ENCODE measurements at places on chromosomes 13 and 19. TPM values are rescaled to one million over a fixed set of nuclear protein-coding genes. Genes with fewer than 3 reads are reported as not detected.

ADAMTSL5 gene
- total RNA-seq: not detected

DNAAF3 gene
- total RNA-seq: 30.9 TPM

CCNA1 gene
- 8.1 TPM for total RNA-seq

DNA sequence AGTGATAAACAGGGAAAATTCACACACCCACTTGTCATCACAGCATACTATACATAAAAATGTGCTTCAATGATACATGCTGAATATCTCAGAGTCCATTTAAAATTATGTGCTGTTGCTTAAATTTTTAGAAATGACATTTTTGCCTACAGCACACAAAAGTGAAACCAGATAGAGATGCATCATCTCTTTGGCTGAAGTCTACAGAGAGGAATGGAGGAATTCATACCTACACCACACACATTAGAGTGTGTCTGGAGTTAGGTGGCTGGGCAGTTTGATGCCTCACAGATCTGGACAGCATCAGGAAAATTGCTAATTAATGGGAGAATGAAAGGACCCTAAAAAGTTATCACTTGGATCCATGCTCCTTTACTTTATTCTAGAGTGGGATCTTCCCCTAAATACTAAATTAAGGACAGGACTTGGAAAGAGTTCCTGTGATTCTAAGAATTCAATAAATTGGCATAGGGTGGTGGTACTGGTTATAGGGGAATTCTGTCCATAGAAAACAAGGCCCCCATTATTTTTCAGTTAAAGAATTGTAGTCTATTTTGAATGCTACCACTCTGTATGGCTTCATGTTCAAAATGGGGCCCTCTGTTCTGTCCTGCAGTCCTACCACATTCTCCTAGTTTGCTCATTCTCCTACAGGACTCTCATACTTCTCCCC is 41.3 kb downstream of the RCBTB2 start:
- DNase-seq: no peak

- no peak for DNase-seq
Observed at GRCh38 chr19:42332059-42332458, 6.6 kb downstream of the MEGF8 start.

- DNase-seq: peak; percentile 43
Observed at GRCh38 chr13:113816946-113817859, 46.7 kb downstream of the GAS6 start.

ZNF723 gene
- not detected for total RNA-seq

DNA sequence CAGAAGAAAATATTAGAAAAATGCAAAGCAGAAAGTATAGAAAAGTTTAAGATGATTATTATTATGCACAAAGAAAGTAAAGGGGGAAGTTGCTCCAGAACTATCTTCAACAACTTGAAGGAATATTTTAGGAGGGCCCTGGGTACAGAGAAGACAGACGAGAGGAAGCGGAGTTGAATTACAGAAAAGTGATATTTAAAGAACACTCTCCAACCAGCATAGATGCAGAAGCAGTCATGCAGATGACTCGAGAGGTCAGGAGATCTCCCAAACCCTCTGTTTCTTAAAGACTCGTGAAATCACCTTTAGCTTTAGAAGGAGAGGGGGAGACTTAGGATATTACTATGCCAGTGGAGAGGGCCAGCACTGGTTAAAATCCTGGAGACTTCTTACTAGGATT is 8.5 kb upstream of the SHISA2 start:
- no peak for DNase-seq

SIGLEC8 gene
- total RNA-seq: not detected

DNA sequence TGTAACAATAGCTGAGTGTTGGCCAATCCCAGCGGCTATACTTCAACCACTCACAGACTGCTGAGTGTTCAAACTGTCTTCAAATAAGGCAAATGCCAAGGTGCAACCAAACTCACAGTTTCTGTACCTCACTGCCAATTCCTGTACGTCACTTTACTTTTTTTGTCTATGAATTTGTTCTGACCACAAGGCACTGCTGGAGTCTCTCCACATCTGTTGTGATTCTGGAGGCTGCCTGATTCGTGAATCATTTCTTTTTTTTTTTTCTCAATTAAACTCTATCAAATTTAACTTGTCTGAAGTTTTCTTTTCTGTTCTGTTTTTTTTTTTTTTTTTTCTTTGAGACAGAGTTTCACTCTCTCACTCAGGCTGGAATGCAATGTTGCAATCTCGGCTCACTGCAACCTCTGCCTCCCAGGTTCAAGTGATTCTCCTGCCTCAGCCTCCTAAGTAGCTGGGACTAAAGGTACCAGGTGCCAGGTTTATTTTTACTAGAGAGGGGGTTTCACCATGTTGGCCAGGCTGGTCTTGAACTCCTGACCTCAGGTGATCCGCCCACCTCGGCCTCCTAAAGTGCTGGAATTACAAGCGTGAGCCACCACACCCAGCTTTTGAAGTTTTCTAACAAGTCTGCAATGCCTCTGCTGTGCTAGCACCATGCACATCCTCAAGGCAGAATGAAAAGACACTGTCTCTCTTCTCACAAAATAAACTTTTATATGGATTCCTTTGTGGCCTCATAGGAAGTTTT is 401.7 kb downstream of the IRS2 start:
- DNase-seq: no peak

DNA sequence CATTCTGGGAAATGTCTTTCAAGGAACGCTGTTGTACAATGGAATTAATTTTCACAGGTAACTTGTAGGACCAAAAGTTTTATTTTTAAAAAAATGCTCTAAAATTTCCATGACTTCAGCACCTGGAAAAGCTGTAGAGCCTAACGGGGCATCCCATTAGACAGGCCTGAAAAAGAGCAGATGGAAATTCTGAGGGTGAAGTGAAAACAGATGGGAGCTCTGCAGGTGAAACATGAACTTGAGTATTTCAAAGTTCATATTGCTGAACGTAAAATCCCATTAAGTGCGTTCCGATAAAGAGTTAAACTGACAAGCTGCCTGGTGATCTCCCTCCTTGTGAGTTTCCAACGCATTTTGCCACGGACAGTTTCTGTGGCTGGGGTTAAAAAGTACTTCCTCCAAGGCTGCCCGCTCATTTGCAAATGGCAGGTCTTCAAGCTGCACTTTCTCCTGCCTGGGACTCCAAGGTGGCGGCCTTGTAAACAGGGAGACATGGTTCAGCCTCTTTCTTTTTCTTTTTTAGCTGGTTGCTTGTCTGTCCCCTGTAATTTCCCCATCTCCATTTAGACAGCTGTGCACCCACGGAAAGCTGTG is 450.4 kb downstream of the FGF9 start:
- no peak for DNase-seq

- no peak for DNase-seq
Observed at GRCh38 chr19:8610936-8611300, 403 bp upstream of the ADAMTS10 start.

DNA sequence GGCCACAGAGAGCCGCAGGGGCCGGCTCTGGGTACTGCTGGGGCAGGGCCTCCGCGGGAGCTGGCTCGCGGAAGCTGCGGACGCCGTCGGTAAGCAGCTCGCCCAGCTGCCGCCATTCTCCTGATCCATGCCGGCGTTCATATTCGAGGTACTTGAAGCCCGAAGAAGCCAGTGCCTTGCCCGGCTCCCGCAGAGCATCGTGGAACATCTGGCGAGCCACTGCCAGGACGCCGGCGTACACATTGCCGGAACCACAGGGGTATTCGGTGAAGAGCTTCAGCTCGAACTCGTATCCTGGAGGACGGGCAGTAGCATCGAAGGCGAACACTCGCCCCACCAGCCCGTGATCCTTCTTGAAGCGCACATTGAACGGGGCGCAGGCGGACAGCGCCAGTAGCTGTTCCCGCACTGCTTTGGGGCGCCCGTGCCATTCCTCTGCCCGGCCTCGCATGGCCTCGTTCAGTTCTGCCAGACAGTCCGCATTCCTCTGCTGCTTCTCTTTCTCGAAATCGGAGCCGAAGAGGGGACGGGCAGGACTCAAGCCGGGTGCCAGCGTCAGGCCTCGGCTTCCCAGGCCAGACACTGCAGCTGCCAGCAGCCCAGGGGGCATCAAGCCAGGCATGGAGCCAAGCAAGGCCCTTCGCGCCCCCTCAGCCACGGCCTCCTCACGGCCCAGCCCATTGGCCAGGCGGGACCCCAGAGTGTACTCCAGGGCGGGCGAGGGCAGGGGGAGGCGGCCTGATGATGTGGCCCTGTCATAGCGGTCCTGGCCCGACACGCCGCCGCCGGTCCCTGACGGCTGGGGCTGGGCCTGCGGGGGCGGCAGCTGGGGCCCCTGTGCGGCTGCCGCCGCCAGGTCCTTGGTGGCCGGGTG is 1.0 kb downstream of the IRF2BP1 start:
- peak; percentile 21 for DNase-seq

- DNase-seq: no peak
Observed at GRCh38 chr13:111494641-111495040, 174.2 kb downstream of the TEX29 start.

LYPD5 gene
- total RNA-seq: 9.5 TPM

DNA sequence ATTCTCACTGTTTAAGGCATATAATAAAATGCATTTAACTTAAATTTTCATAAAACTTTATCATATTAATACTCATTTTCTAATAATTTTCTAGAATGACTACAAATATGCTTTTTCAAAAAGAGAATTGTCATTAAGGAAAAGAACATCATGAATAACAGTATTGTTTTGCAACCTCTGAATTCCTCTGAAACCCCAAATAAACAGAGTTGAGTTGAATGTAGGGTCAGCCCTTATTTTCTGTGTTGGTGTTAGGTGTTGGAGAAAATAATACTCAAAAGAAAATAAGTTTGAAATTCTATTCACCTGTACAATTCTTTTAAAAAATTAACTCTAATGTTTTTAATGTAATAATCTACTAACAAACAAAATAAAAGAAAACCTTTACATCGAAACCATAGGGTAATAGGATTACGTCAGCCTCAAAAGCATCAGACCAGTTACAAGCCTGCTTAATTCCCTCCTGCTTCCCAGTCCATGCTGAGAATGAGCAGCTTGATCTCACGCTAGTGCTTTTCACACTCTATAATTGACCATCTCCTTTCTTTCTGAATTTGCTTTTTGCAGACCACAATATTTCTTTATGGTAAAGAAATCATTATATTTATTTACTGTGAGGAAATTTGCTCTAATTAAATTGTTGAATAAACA is 160.9 kb downstream of the PCDH9 start:
- no peak for DNase-seq

- DNase-seq: no peak
Observed at GRCh38 chr19:1276628-1277022, 1.3 kb downstream of the FAM174C start.

CD22 gene
- 15.4 TPM for total RNA-seq

- peak; percentile 37 for DNase-seq
Observed at GRCh38 chr19:54029930-54030490, 33.7 kb downstream of the VSTM1 start.

GRCh38 chr13:108342369-108343289 is 73.1 kb downstream of the TNFSF13B start:
- peak; percentile 3 for DNase-seq

DNA sequence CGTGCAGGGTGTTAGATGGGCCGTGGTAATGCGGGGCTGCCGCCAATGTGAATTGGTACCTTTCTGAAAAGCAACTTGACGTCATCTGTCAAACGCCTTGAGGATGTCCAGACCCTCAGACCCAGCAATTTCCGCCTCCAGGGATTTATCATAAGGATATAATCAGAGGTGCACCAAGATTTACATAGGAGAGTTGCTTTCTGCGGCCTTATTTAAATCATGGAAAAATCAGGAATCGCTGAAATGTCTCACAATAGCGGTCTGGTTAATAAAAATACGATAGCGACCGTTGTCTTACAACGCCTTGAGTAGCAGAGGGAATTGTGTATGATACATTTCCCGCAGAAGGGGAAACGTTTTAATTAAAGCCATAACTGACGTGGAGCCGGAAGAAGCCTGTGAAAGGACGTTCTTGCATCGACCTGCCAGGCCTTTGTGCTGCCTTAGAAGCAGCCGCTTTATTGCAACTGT is 32.3 kb upstream of the NDUFS7 start:
- DNase-seq: no peak

DNA sequence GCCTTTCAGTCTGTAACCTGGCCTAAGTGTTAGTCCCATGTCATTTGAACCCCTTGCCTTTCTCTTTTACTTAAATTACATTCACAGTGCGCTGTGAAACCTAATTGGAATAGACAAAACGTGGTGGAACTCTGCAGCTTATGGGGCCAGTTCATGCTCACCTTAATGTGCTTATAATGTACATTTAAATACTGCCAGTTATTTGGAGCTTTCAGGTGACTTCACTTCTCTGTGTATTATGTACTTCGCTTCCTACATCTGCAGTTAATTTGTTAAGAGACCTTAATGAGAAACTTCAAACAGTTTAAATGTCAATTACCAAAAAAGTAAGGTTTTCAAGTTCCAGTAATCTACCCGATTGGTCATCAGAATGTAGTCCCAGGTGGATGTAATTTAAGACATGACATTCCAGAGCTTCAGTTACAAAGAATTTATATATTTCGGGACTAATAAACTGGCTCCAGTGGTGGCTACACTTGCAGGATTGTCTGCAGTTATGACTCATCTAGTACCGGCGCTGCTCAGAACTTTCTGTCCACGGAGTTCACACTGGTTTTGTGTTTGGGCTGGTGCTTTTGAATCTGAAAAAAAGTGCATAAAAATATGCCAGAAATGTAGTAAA is 125.3 kb downstream of the TM9SF2 start:
- no peak for DNase-seq

GRCh38 chr19:35005256-35005977 is 5.3 kb downstream of the GRAMD1A start:
- DNase-seq: no peak

LRRC8E gene
- 14.7 TPM for total RNA-seq

DNA sequence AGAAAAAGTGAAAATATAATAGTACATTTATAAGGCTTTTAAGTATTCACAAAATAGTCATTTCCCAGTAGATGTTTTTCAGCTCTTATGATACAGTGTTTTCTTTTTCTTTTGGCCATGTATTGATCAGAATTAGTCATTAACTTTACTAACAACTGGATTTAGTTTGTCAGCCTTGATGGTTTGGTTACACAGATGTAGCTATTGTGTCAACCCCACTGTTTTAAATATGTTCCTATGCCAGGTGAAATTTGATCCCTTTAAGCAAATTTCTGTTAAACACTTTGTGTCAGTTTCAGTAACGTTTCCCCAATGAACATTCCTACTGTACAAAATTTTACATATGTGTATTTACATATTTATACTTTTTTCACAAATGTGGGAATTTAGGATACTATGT is 261.5 kb upstream of the STARD13 start:
- DNase-seq: no peak

GRCh38 chr19:53818756-53819155 is 5.4 kb downstream of the NLRP12 start:
- DNase-seq: no peak

SYMPK gene
- 83.9 TPM for total RNA-seq

GRCh38 chr13:112182846-112183531 is 116.0 kb downstream of the SOX1 start:
- no peak for DNase-seq

GRCh38 chr19:4957981-4958380 is 10.9 kb upstream of the KDM4B start:
- DNase-seq: peak; percentile 49

GRCh38 chr19:18016209-18016910 is 8.4 kb downstream of the ARRDC2 start:
- DNase-seq: no peak

- no peak for DNase-seq
Observed at GRCh38 chr13:36362251-36362650, 16.1 kb upstream of the SPART start.

Measured in Caki2 (cell line).